ENCODE measurements at places on chromosomes 3 and 15.

GRCh38 chr15:81575436-81576123 lies 201.6 kb upstream of the TMC3 start:
- no peak for DNase-seq

DNA sequence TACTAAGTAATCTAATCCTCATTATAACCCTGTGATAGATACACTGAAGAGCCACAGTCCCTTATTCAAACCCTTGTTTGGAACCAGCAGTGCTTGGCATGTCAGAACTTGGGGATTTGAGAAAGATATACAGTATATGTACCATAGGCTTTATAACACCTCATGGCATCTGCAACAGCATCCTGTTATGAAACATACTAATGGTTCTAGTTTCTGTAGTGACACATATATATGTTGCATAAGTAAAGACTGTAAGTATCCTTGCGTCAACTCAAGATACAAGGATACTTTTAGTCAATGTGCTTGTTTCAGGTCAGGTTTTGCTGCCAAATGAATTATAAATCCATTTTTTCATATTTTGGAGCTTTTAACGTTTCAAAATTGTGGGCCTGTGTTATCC lies 58.5 kb downstream of the CCNL1 start:
- DNase-seq, result no peak

DNA sequence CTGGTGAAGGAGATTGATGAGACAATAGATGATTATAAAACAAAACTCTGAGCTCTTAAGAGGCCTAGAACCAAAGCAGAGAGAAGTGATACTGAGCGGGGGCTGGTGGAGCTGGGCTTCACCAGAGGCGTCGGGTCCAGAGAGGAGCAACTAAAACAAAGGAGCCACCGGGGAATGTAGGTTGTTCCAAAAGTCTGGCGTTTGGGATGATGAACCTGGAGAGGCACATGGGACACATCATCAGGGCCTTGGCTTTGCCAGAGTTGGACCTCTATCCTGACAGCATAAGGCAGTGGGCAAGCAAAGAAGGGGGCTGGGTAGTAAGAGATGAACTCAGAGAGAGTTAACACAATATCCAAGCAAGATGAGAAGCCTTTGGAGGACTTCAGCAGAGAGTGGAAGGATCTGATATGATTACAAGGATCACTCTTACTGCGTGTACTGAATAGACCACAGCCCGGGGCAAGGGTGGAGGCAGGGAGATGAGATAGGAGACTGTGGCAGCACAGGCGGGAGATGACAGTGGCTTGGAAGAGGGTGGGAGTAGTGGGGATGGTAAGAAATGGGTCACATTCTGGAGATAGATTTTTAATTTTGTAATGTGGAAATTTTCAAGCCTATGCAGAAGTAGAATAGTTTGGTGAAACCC lies 36.0 kb upstream of the RASA2 start:
- DNase-seq, result no peak

GRCh38 chr3:64608741-64609140 lies 79.1 kb downstream of the ADAMTS9 start:
- DNase-seq, result no peak

- no peak for DNase-seq
Measured at GRCh38 chr3:12973827-12974226, 99.4 kb downstream of the IQSEC1 start.

GRCh38 chr15:68972201-68973065 lies 42.1 kb upstream of the NOX5 start:
- no peak for DNase-seq

GRCh38 chr3:171401432-171401831 lies 58.8 kb downstream of the TNIK start:
- no peak for DNase-seq

GRCh38 chr3:4222574-4223175 lies 80.5 kb upstream of the SETMAR start:
- DNase-seq, result no peak

- no peak for DNase-seq
Measured at GRCh38 chr15:75430259-75430658, 21.2 kb downstream of the SIN3A start.

DNA sequence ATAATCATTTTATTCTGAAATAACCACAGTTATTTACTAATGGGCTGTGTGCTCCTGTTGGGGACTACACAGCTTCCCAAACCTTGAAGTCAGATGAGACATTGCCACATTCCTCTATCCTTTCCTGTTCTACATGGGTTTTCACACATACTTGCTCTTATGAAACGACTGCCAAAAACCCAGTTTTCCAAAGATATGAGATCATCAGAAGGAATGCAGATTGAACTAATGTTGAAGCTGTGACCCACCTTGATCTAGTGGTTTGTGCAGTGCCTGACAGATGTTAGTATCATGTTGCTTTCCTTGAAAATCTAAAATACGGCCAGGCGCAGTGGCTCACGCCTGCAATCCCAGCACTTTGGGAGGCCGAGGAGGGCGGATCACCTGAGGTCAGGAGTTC lies 144.6 kb downstream of the VGLL4 start:
- no peak for DNase-seq

DNA sequence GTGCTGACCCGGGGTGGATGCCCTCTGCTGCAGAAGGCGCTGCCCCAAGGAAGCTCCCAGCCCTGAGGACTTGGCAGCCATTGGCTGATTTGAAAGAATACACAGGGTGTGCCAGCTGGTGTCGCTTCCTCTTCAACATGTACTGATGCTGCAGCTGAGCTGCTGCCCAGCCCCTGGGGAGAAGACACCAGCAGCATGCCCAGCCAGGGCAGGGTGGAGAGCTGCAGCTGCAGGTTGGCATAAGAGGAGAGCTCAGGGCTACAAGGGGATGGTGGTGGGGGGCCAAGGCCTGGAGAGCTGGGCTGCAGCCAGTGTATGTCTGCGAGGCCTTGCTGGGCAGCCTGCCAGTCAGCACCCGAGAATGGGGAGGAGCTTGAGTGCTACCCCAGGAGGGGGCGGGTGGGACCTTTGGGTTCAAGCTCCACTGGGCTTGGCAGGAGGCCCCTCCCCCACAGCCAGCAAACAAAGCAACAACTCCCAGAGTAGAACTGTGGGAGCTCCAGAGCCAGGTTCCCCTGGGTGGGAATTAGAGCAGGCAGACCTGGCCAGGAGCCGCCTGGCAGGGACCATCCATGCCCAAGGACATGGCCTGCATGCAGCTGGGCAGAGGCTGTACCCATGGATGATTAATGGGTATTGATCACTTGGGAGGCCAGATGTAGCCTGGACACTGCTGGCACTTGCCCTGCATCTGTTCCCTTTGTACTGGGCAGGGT lies 9.2 kb upstream of the SEMA4B start:
- DNase-seq, result no peak
